ENCODE measurements at places on chromosomes 6 and 20.

- no peak for DNase-seq
These were observed 6.5 kb downstream of the HELZ2 start for GRCh38 chr20:63567386-63568169.

DNA sequence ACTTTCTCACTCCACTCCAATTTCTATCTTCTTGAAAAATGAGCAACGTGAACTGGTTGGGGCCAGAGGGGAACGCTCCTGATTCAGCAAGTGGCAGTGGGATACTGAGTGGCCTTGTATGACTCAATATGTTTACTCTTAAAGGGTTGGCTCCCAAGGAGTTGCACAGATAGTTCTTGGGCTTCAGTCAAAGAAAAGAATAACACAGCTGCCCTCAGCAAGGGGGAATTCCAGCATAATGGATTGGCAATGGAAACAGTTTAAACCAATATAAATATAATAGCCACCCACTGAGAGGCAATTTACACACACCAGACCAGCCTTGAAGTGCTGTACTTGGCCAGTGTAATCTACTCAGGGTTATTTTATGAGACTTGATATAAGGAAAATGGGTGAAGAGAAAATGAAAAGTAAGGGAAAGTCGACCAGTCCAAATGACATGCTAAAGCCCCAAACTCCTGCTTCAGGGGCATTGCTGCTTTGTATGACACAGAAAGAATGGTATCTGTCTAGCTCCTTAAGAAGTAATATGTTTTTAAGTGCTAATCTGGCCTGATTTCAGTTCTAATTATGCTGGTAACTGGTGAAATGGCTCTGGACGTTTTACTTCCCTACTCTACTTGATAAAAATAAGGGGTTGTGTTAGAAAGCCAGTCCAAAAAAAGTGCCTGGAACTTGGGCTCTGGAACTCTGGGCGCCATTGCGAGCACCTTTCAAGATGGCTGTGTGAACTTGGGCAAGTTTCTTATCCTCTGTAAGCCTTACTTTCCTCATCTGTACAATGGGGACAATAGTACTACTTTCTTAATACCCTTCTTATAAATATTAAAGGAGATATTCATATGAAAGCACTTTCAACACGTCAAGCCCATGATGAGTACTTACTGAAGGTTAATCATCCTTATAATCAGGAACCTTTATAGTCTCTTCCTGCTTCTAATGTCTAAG is 712.9 kb upstream of the MAP3K7 start:
- peak; percentile 27 for DNase-seq

GRCh38 chr6:31663961-31664789 is 622 bp downstream of the GPANK1 start:
- no peak for DNase-seq

DNA sequence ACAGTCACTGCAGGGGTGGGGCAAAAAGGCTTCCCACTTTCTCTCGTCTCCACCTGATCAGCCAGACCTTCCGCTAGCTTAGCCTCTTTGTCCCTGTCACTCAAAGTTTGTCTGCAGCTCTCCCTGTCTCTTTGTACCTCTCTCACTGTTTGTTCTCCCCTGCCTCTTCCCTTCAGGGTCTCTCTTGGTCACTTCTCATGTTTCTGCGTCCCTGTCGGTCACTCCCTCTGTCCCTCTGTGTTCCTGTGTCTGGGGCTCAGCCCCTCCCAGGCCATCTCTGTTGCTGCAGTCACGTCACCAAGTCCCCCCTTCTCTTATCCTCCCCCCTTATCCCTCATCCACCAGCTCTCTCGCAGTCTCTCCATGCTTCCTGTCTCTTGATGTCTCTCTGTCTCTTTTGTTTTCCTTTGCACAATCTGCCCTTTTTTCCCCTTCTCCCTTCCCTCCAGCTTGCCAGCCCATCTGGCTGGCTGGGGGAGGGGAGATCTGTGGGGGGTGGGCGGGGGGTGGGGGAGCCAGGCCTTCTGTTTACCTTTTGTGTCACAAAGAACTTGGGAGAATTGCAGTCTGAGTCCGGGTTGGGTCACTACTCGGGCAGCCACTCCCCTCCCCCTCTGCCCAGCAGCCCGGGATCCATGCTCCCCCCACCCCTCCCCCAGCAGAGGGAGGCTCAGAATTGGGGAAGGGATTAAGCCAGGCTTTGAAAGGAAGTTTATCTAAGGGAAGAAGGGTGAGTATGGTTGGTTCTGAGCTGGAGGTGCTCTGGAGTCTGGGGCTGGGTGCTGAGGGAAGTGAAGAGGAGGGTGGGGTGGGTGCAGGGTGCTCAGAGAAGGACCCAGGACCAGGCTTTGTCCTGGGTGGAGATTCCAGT is 32.3 kb downstream of the FOXP4 start:
- peak; percentile 43 for DNase-seq

- DNase-seq: no peak
These were observed 255.3 kb downstream of the CD83 start for GRCh38 chr6:14372734-14373489.

DNA sequence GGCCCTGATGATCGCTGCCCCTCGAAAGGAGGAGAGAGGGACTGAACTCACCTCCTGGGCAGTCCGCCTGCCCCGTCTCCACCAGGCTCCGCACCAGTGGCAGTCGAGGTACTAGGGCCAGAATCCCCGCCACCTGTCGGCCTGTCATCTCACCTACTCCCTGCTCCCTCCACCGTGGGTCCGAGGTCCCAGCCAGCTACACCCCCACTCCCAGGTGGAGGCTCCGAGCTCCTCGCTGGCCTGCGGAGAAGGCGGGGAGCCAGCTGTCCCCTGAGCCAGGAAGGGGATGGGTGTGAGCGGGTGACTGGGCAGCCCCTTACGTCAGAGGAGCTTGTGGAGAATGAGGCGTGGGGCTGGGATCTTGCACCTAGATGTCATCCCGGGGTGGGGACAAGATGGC is 1066.5 kb upstream of the MANEA start:
- DNase-seq: no peak

DNA sequence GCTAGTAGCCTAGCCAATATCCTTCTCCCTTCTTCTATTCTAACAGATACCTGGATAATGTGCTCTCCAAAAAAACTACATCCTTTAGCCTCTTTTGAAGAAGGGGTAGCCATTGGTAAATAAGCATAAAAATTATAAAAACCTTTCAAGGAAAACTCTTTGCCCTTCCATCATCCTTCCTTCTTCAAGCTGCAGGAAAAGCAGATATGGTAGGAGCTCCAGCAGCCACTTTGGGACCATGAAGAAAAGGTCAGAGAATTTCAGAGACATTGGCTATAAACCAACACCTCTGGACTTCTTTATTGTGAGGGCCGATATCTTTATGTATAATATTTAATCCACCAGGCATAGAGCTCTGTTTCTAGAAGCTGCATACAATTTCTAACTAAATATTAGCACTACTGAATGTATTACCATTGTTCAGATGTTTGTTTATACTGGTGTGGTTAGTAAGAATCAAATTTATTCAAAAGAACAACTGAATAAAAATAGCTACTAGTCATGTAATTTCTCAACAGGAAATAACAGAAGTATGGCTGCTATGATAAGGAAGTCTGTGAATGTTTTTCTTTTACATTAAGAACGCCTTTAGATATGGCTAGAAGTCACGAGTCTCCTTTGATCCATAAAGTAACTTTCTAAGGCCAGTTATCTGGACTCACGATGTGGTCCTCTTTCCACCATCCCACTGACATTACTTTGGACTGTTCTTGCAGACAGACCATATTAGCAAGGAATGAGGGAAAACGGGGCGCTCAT is 32.2 kb downstream of the MYLK4 start:
- no peak for DNase-seq

DNA sequence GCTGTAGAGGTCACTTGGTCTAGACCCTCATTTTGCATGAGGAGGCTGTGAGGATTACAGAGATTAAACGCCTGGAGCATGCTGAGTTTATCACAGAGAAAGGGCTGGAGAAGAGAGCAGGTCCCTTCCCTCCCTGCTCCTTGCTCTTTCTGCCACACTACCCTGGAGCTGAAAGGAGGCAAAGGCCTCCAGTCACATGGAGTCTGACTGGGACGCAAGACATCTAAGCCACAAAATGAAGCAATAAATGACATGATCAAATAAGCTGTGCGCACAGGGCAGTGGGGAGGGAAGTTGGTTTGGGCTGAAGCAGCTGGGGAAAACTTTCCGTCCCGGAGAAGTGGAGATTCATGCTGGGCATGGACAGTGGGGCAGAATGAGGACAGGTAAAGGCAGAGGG is 33.3 kb downstream of the ATXN1 start:
- DNase-seq: no peak

- DNase-seq: no peak
These were observed 103.0 kb downstream of the EDN3 start for GRCh38 chr20:59403261-59403961.

GRCh38 chr20:8601542-8601912 is 467.4 kb upstream of the PLCB4 start:
- no peak for DNase-seq

GRCh38 chr20:44138867-44139266 is 48.1 kb downstream of the JPH2 start:
- DNase-seq: no peak

DNA sequence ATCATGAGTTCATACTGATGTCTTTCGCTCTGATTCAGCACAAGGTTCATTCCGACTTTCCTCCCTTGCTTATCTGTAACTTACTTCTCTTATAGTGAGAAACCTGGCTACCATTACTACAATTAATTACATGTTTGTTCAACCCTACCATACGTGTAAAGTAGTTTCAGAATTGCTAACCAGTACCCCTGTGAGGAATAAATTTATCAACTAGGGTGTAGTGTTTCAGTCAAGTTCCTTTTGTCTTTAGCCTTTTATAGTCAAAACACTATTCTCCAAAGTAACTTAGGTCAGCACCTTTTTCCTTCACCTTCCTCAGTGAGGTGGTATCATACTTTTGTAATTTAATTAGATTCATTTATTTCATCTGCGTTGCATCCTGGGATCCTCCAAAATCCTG is 64.9 kb downstream of the MAP3K4 start:
- no peak for DNase-seq

- DNase-seq: no peak
These were observed 470.1 kb downstream of the PREX1 start for GRCh38 chr20:48357714-48358113.

GRCh38 chr6:53734473-53735299 is 60.1 kb upstream of the LRRC1 start:
- DNase-seq: no peak

DNA sequence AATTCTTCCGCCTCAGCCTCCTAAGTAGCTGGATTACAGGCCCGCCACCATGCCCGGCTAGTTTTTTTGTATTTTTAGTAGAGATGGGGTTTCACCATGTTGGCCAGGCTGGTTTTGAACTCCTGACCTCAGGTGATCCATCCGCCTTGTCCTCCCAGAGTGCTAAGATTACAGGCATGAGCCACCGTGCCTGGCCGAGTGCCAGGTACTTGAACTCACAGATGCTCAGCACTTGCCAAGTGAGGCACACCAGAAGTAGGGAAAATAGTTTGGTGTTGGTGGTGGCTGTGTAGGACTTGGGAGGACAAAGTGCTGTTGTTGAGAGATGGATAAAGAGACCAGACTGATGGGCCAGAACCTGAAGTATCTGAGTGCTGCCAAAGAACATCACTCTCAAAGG is 40.0 kb upstream of the MBOAT1 start:
- no peak for DNase-seq

DNA sequence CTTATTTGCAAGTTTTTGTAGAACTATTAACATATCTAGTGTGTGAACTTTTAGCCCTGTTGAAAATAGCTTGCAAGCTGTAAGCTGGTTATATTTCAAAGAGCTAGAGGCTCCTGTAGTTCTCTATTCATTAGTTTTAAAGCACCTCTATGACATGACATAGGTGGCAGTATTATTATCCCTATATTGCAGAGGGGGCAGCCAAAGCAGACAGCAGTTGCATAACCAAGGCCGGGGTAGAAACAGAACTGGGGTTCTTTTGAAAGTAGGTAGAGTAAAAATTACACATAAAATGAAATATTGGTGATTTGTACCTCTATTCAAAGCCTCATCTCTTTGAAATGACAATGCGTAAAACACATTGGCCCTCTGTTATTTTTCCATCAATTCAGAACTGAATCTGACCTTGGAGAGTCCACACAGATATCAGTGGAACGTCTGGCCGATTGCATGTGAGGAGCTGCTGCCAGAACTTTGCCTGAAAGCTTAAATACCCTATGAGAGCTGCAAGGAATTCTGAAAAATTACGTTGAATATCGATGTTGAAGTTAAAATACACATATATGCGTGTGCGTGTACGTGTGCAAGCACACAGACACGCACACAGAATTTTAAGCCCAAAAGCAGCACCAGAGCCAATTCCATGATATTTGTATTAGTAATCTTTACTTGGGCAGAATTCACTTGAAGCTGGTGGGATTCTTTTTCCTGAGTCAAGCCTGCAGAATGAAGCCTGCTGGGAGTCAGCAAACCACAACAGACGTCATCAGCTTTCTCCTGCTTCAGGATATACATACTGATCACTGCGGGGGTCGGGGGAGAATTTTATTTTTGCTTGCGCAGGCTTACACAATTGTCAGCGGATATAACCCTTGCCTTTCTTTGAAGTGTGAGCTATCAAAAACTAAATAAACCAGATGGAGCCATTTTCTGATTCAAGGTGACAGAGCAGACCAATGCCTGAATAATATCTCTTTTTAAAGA is 163.2 kb downstream of the PDE7B start:
- DNase-seq: no peak

DNA sequence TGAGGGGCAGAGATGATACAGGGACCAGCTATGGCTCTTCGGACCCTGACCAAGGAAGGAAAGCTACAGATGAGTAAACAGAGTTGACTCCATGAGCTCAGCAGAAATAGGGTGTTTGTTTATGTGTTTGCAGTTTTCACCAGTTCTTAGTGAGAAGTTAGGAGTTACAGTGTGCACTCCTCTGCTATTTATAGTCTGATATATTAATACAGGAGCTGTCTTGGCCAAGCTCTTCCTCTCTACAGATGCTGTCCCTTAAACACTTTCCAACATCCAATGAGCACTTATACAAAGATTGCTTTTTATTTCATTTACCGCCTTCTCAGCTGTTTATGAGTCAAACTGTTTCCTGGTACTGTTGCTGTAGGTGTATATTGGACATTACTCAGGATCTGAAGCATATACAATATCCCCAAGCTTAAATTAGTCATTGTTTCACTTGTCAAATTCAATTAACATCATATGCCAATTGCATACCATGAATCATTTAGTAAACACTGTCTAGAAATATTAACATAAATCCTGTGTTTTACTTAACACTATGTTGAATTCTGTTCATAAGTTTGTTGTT is 618.0 kb downstream of the PRKN start:
- DNase-seq: no peak

DNA sequence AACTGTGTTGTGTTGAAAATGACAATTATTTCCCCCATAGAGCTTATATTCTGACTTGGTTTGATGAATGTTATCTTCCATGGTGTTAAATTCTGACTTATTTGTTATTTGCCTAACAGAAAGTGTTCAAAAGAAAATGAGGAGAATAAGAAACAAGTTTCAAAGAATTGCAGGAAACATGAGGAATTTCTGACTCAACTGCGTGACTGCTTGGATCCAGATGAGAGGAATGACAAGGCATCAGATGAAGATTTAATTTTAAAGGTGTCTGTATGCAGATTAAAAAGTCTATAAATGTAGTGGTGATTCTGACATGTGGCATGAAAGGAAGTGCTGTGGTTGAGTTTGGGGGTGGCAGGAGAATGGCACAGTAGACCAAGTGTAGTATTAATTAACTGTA is 50.6 kb downstream of the CCDC170 start:
- no peak for DNase-seq
